ENCODE measurements at places on chromosomes 12 and 14. TPM values are rescaled to one million over a fixed set of nuclear protein-coding genes. Genes with fewer than 3 reads are reported as not detected.

The DIO3 gene
- total RNA-seq: not detected

- DNase-seq: no peak
These were observed 339.5 kb downstream of the PDZRN4 start for GRCh38 chr12:41527534-41528116.

DNA sequence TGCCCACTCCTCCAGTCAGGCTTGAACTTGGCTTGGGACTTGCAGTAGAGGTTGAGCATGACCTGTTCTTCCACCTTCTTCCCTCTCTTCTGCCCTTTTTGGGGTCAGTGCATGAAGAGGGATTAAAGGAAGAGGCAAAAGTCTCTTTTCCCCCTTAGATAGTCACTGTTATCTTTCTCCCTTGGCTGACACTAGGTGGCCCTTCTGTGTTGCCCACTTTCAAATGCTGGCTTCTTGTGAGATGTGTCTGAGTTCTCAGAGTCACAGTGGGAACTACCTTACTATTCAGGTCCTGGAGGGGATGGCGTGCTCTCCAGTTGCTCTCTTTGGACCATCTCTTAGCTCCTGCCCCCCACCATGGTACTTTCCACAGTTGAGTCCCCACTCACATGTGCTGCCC lies 73.6 kb downstream of the GPR65 start:
- no peak for DNase-seq

GRCh38 chr12:7387289-7387688 lies 56.7 kb downstream of the CD163L1 start:
- no peak for DNase-seq
